ENCODE measurements at places on chromosomes 4 and X.

DNA sequence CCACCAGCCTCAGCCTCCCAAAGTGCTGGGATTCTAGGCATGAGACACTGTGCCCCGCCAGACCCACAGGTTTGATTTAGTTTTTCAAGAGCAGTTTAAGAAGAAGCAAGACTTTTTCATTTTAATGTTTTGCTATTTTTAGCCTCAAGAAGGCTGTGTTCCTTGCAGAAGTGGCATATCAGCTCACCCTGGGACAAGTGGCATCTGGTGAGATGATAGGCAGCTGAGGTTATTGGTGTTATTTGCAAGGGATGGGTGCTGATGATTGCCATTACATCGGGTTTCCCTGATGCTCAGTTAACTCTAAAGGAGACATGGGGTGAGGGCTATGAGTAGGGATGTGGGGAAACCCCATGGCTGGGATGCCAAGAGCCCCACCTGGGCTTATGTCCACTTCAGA, 120.4 kb downstream of the MXRA5 start:
- DNase-seq: no peak

GRCh38 chr4:73224886-73225285, 33.7 kb downstream of the ANKRD17 start:
- no peak for DNase-seq

DNA sequence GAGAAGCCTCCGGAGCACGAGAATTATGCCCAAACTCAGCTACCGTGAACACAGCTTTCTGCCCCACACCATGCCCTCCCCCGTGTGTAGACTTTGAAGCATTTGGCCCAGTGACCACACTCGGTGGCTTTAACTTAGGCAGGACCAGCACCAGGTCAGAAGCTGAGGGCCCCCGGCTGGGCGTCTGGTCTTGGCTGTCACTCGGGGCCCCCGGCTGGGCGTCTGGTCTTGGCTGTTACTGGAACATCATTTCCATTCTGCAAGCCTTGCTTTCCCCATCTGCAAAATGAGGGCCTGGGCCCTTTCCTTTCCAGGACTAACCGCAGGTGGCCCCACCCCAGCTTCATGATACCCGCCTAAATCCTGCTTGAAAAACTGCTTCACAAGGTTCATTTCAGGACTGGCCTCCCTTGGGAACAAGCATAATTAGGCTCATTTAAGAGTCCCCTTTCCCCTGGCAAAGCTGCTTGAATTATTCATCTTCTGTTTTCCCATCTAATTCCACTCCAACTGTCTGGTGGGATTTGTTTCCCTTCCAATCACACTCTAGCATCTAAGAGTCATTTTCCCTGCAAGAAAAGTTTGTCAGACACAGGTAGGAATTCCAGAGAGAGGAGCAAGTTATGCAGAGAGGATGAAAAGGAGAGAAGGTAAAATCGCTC, 82.5 kb downstream of the WFS1 start:
- no peak for DNase-seq

GRCh38 chrX:14758029-14758491, 114.8 kb downstream of the FANCB start:
- DNase-seq: no peak

GRCh38 chr4:99090481-99091215, 2.1 kb upstream of the ADH5 start:
- DNase-seq: no peak

DNA sequence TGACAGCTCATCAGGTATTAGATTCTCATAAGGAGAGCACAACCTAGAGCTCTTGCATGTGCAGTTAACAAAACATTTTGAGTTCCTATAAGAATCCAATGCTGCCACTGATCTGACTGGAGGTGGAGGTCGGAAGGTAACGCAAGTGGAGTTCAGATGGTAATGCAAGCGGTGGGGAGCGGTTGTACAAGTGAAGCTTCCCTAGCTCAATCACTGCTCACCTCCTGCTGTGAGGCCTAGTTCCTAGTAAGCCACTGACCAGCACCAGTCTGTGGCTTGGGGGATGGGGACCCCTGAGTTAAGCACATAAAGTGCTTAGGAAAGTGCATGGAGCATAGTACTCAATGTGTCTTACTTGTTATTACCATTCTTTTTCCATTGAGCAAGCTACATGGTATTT, 983.2 kb upstream of the IGFBP7 start:
- DNase-seq: no peak

DNA sequence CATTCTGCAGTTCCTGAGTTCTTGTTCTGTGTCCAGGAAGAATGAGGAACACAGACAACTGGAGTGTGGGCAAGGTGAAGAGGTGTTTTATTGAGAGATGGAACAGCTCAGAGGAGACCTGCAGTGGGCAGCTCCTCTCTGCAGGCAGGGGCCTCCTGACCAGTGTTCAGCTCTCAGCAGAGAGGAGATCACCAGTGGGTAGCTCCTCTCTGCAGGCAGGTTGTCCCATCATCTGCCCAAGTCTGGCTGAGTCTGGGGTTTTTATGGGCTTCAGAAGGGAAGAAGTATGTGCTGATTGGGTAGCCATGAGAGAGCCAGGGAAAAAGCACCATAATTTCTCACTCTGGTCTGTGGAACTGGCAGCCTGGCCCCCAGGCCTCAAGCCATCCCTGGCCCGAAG, 56.0 kb upstream of the RASGEF1B start:
- no peak for DNase-seq

GRCh38 chr4:87112063-87112462, 108.4 kb downstream of the KLHL8 start:
- DNase-seq: no peak

DNA sequence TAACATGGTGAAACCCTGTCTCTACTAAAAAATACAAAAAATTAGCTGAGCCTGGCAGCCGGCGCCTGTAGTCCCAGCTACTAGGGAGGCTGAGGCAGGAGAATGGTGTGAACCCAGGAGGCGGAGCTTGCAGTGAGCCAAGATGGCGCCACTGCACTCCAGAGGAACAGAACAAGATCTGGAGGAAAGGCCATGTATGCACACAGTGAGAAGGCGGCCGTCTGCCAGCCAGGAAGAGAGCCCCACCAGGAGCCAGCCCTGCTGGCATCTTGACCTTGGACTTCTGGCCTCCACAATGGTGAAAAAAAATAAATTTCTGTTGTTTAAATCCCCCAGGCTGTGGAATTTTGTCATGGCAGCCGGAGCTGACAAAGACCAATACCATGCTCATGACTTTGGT, 28.2 kb upstream of the MSX1 start:
- DNase-seq: no peak

GRCh38 chrX:72270316-72270866, 6.7 kb downstream of the RPS4X start:
- no peak for DNase-seq

GRCh38 chr4:8006471-8006870, 66.8 kb upstream of the AFAP1 start:
- no peak for DNase-seq

DNA sequence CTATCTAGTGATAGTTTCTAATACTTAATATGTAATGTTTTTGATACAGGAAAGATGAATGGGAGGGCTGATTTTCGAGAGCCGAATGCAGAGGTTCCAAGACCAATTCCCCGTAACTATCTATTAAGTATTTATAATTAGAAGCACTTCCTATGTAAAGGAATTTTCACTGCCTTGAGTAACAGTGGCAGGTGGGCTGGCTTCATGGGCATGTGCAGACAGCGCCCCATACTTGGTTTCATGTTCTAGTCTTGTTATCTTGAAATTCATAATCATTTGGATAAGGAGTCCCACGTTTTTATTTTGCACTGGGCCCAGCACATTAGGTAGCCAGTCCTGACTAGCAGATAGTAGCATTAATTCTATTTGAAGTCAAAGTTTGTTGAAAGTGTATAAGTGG, 1.7 kb downstream of the OCIAD1 start:
- DNase-seq: no peak

- DNase-seq: no peak
Measured at GRCh38 chrX:120660637-120661036, 30.8 kb upstream of the C1GALT1C1 start.

DNA sequence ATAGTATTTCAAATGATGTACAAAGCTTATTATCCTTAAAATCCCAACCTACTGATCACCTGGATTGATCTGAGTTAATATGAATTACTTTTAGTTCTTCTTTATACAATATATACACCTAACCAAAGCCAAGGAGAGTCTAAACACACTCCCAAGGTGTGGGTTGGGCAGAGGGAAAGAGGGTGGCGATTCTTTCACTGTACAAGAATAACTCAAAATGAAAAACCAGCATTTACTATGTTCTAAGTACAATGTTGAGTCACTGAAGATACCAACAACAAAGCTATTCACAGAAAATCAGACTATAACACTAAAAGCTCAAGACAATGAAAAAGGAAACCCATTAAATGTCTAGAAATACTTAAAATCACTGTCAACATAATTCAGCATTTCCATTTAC, 46.6 kb downstream of the ANKRD17 start:
- DNase-seq: no peak

GRCh38 chr4:26861434-26862186, 969 bp downstream of the STIM2 start:
- peak; percentile 81 for DNase-seq

- DNase-seq: no peak
Measured at GRCh38 chr4:175373031-175373430, 439.0 kb downstream of the GPM6A start.

GRCh38 chr4:155241664-155242063, 33.2 kb downstream of the NPY2R start:
- no peak for DNase-seq

DNA sequence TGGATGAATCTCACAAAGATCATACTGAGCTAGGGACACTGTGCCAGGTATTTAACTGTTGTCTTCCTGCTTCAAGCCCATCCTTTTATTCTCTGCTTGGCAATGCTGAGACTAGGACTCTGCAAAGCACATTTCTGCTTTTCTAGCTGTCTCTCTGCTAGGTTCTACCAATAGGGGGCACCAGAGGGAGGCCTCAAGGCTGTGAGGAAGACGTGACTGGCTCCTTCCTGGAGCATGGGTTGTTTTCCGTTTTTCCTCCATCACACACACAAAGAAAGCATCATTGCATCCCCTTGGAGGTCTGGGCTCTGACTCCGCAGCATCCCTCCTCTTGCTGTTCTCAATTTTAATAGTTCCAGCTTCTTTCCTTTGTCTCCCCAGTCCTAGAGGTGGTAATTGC, 10.9 kb upstream of the DCTD start:
- DNase-seq: no peak

- no peak for DNase-seq
Measured at GRCh38 chr4:87087015-87087414, 133.4 kb downstream of the KLHL8 start.

- no peak for DNase-seq
Measured at GRCh38 chr4:47425628-47426027, 37.9 kb downstream of the COMMD8 start.

- DNase-seq: no peak
Measured at GRCh38 chrX:132858018-132858417, 100.4 kb downstream of the HS6ST2 start.

GRCh38 chrX:13377550-13377934, 57.7 kb upstream of the ATXN3L start:
- peak; percentile 51 for DNase-seq

DNA sequence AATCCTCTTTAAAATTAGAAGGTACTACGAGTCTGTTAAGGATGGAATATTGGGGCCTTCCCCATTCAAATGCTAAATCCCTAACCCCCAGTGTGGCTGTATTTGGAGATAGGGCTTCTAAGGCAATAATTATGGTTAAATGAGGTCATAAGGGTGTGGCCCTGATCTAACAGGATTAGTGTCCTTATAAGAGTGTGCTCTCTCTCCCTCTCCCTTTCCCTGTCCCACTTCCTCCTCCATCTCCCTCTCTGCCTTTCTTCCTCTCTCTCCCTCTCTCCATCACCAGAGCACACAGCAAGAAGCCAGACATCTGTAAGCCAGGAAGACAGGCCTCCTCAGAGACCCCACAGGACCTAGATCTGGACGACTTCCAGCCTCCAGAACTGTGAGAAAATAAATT, 116.9 kb downstream of the COL25A1 start:
- DNase-seq: no peak

DNA sequence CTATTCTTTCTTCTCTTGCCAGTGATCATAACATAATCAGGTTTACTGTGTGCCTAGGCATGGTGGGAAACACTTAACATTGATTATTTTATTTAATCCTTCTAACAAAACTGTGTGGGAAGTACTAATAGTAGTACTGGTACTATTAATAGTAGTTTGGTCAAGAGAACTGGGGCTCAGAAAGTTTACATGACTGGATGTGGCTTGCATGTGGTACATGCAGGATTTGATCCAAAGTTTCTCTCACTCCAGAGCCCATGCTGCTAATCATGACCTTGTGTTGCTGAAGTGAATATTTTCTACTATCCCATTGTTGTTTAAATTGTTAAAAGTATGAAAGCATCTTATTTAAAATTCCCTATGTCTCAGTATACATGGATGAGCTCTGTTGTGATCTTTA, 78.4 kb downstream of the TMEM164 start:
- no peak for DNase-seq

- no peak for DNase-seq
Measured at GRCh38 chr4:183129125-183129524, 30.1 kb downstream of the WWC2 start.

DNA sequence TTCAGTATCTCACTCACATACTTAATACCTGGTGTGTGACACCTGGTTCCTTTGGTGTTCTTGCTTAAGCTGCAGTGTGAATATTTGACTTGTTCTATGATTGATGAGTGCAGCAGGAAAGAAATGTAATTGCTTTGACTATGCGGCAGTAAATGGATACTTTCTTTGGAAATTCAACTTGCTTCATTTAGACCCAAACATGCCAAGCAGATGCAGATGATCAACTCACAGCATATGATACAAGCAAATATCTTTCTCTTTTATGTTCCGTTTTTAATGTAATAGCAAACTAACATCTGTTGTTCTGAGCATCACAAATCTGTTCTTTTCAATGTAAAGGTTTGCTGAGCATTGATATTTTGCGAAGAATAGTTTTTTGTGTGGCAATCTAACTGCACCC, 549.5 kb downstream of the C4orf33 start:
- no peak for DNase-seq

DNA sequence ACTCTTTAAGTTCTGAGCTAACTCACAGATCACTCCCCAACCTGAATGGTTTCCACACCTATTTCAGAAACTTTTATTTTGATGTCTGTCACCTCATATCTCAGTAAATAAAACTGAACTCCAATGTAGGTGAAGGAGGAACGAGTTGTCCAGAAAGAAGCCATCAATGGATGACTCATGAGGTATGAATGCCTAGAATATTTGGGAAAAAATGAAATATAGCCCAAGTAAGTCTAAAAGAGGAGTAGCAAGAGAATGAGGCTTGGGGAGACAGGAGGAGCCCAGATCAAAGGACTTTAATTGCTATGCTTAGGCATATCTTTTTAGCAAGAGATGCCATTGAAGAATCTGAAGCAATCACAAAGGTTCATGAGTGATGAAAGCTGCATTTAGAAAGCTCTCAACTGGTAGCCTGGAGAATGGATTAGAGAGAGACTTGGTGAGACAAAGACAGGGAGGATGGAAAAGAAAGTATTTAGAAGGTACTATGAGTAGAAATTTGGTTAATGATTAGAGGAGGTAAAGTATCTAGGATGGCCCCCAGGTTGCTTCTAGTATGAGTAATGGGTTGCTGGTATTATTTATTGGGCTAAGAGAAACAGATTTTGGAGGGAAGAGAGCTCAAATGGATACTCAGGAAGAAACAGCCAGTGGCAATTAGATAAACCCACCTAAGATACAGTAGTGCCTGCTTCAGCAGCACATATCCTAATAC, 39.4 kb downstream of the NOCT start:
- DNase-seq: no peak

- no peak for DNase-seq
Measured at GRCh38 chr4:53709693-53710092, 118.4 kb upstream of the LNX1 start.

All from umbilical cord (tissue), 2 donors.